Cortex of kidney (tissue), 1 donor: ENCODE measurements at places on chromosomes 16 and 17.

- DNase-seq = no peak
These were observed 22.3 kb upstream of the NAGS start for GRCh38 chr17:43982171-43982570.

DNA sequence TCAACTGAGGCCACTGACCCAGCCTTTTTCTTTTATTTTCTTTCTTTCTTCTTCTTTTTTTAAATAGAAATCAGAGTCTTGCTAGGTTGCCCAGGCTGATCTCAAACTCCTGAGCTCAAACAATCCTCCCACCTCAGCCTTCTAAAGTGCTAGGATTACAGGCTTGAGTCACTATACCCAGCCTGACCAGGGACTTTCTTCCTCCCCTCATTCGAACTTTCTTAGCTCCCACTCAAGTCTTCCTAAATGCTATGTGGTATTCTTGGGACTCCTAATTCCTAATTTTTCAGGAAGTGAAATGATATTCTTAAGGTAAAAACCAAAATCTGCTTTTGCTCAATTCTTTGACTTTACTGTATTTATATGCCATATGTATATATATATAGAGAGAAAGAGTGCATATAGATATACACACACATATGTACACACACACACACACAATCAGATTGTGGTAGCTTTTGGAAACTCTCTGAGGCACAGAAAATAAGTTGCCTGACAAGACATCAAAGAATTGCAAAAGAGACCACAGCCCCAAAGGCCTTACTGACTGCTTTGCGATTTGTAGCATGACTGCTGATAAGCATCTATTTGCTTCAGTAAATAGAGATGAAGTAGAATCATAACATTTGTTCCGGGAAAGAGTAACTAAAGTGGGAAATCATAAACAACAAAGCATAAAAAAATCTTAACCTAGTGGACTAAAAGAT lies 9.5 kb upstream of the AMZ2 start:
- DNase-seq = no peak

GRCh38 chr17:50835301-50836234 lies at the start of gene WFIKKN2:
Gene WFIKKN2, plus strand, starts transcription at chr17:50835586. Its CDS starts 352 bp downstream, at chr17:50835938.
- DNase-seq = no peak

DNA sequence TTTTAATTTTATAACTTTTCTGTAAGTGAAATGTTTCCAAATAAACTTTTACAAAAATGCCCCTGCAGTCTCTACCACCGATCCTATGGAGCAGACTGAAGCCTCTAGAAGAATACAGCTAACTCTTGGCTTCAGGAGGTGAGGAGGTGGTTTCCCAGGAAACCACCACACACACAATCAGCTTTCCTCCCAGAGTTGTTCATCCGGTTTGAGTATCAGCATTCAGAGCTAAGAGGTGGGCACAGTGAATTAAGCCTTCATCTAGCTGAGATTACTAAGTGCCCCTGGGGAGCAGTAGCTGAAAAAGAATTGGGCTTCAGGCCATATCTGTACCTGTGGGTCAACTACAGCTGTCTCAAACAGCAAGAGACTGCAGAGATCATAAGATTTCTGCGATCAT lies 139.7 kb downstream of the AATF start:
- DNase-seq = no peak

GRCh38 chr17:1323336-1323735 lies 43.9 kb downstream of the TRARG1 start:
- DNase-seq = no peak

DNA sequence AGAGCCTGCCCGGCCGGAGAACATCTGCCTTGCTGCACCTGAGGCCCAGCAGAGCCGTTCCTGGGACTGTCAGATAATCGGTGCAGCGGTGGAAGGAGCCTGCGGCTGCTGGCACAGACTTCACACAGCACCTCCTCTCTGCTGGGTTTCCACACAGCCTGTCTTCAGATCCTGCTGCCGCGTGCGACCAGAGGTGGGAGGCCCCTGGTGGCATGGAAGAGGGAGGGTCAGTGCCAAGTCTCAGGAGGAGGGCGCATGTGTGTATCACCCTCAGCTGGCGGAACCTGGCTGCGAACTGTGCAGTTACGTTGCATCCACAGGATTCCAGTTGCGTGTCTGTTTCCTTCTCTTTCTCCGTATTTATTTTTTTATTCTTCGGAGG lies 3.3 kb downstream of the CDK5R1 start:
- DNase-seq = no peak

GRCh38 chr17:21024024-21024423 lies 18.8 kb downstream of the USP22 start:
- DNase-seq = no peak

- DNase-seq = no peak
These were observed 20.4 kb upstream of the CDYL2 start for GRCh38 chr16:80824623-80825364.

DNA sequence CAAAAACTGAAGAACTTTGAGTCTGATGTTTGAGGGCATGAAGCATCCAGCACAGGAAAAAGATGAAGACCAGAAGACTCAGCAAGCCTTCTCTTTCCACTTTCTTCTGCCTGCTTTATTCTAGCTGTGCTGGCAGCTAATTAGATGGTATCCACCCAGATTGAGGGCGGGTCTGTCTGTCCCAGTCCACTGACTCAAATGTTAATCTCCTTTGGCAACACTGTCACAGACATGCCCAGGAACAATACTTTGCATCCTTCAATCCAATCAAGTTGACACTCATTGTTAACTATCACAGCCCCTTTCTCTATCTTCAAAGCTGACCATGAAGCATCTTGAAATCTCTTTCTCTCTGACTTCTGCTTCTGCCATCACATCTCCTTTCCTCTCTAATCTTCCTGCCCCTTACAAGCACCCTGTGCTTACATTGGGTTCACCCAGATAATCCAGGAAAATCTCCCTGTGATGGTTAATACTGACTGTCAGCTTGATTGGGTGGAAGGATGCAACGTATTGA lies 115.9 kb upstream of the CDH13 start:
- no peak for DNase-seq

- no peak for DNase-seq
These were observed 8.4 kb upstream of the SRCIN1 start for GRCh38 chr17:38613981-38614779.

DNA sequence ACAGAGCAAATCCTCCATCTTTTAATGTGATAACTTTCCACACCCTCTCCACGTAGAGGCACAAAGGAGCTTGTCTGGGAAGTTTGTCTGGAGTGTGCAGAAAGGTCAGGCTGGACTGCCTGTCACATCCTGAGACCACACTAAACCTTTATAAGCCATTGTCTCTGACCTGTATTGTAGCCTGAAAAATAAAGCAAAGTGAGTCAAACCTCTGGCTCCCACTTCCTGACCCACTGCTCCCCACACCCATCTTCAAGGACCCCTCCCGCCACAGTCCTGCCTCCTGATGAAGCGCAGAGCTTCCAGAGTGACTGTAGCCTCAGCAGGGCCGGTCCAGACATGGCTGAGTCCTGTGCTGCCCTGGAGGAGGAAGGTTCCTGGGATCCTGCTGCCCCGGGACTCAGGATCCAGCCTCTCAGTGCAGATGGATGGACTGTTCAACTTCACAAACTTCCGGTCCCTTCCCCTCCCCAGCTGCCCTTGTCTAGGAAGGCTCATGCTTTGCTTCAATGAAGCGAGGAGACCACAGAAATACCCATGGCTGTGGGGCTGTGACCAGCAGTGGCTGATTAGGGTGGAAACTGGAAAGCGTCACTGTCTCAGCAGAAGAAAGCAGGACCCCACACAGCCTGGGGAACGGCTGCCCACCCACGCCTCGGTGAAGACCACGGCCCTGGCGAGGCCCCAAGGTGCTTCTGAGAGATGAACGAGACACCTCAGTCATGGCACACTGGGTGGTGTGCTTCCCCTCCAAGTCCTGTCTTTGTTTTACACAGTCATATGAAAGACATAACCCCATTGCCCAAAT lies 30.9 kb upstream of the CLEC18B start:
- DNase-seq = no peak

DNA sequence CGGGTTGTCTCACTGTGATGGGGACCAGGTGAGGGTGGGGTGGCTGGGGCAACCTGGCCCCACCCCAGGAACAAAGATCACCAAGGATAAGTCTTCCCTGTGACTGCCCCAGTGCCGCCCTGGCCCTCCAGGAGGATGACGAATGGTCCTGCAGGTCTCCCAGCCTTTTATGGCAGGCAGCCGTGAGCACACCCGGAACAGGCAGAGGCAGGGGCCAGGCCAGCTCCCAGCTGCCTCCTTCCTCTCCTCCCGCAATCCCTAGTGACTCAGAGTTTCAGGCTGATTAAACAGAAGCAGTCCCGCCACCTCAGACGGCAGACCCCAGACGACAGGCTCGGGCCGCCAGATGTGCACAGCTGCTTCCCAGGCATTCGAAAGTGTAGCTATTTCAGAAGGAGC lies 13.3 kb downstream of the JUP start:
- no peak for DNase-seq

GRCh38 chr17:39627047-39627711 lies 427 bp downstream of the PPP1R1B start:
- no peak for DNase-seq

- DNase-seq = no peak
These were observed 186.4 kb downstream of the SEC14L1 start for GRCh38 chr17:77327181-77327565.

DNA sequence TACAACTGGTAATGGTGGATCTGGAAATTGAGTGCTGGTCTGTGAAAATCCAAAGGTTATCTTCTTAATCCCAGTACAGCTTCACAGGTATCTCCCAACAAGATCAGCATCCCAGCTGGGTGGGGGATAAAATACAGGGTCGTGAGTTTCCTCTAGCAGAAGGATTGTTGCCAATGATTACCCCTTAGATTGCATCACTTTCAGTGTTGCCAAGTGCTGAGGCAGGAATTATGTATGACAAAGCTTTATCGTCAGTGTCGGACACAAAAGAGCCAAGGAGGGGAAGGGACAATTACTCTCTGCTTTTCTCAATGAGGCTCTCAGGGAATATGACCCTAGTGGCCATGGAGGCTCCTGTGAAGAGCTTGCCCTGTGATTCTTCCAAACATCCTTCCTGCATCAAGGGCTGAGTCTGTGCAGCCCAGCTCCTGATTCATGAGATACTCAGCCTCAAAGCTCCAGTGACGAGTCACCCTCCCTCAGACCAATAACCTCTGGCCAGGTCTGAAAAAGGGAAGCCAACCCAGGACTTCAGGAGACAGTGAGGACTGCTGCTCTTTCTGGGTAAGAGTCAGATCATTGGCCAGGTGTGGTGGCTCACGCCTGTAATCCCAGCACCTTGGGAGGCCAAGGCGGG lies 15.0 kb downstream of the OR1F1 start:
- DNase-seq = no peak

DNA sequence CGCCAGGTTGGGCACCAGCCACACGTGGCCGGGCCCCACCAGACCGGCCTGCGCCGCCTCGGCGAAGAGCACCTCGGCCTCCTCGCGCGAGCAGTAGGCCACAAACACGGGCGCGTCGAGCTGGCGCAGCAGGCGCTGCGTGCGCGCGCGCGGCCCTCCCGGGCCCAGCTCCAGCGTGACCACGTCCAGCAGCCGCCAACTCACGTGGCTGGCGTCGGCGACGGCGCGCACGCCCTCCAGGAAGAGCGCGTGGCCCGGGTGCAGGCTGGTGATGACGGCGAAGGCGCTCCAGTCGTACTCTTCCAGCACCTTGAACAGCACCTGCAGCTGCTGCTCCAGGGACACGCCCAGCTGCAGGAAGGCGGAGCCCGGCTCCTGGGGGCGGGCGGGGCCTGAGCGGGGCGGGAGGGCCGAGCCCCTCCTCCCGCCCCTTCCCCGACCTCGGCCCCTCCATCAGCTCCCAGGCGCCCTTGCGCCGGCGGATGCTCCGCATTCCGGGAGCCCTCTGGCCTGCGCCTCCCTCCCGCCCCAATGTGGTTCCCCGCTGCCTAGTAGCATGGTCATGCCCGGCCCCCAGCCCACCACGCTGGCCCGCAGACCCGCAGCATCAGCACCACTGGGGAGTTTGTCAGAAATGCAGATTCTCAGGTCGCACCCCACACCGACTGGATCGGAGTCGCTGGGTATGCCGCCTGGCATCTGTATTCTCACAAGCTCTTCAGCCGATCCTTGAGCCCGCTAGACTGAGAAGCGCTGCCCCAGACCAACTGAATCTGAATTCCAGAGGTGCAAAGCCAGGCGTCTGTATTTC lies 7.2 kb downstream of the GRIN2C start:
- DNase-seq = no peak

DNA sequence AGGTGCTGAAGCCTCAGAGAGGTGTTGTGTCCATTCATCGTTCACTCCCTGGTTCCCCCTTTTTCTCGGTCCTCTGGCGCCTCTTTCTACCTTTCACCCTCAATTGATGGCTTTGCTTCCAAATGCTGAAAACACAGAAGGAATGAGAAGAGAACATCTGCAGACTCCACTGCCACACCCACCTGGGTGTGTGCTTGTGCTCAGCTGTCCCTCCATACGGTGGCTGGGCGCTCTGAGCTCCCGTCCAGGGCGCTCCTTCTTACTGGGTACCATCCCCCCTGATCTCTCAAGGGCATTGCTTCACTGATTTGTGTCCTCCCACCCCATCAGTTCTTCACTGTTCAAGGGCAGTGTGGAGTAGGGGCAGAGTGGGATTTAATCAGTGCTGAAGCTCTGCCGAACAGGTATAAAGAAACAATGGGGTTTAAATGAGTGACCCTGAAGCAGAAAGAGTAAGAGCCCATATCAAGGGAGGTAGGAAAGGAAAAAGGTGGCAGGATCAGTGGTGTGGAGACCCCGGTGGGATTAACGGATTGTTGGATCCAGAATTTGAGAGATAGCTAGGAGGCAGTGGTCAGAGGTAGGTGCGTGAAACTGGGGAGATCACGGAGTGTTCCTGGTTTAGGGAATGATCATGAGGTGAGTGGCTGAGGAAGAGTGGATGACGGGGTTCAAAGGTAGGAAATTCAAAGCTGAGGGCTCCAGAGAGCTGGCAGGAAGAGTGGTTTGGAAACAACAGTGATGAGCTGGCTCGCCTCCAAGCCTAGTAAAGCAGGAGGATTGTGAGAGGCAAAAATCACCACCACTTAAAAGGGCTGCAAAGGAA lies 40.8 kb downstream of the MRTFB start:
- DNase-seq = no peak

DNA sequence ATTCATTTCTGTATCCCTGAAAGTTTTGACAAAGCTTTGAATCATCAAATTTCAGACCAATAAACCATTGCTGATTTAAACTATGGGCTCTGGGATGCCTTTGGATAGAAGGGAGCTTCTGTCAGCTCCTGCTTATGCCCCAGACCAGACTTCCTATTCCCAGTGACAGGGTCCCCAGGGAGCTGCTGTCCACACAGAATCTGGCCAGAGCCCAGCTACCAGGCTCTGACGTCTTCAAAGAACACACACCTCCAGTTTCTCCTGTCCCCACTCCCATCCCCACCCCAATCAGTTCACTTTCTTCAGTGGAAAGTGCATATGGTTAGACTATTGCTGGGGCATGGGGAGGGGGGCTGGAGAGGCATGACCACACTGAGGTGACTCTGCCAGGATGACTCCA lies 51.6 kb upstream of the SREBF1 start:
- no peak for DNase-seq
